ENCODE measurements at places on chromosomes 7 and 10.
A peak's percentile ranks its signal among the peaks of the same experiment; 100 is the strongest.

GRCh38 chr10:73018632-73019031 lies 64.0 kb upstream of the PLA2G12B start:
- DNase-seq, result no peak

DNA sequence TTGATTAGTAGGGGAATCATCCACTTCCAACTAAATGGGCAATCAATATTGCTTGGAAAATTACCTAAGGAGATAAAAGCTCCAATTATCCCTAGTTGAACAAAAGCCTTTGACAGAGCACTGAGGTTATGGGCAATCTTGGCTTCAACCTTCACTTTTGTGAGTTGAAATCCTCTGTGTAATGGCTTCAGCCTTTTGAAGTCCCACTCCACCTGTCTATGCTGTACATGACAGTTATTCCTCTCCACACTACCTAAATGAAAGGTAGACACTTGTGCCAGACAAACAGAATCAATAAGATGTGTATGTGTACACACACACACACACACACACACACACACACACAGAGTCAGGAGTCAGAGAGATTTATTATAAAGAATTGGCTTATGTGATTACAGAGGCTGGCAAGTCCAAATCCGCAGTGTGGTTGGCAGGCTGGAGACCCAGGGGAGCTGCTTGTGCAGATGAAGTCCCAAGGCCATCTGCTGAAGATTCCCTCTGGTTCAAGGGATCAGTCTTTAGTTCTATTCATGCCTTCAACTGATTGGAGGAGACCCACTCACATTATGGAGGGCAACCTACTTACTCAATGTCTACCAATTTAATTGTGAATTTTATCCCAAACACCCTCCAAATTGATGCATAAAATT lies 164.8 kb upstream of the CDC14C start:
- no peak for DNase-seq

GRCh38 chr7:28413011-28413410 lies 693 bp downstream of the CREB5 start:
- DNase-seq, result no peak

DNA sequence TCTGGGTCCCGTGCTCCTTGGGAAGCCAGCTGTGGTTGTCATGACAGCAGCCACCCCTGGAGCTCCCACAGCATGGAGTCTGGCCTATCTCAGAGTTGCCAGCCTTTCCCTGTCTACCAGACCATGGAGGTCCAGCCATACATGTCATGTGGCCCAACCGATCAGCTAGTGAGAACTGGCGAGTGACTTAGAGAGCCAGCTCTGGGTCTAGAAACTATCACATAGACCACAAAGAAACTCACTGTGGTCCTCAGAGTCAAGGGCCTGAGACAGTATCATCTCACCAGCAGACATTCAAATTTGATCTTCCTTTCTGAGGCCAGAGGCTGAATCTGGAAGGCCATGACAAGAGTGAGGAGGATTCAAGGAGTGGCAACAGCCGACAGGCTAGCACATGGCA lies 223.3 kb upstream of the GPR26 start:
- no peak for DNase-seq

- no peak for DNase-seq
These were observed 36.0 kb downstream of the KCNH2 start for GRCh38 chr7:150942001-150942590.

DNA sequence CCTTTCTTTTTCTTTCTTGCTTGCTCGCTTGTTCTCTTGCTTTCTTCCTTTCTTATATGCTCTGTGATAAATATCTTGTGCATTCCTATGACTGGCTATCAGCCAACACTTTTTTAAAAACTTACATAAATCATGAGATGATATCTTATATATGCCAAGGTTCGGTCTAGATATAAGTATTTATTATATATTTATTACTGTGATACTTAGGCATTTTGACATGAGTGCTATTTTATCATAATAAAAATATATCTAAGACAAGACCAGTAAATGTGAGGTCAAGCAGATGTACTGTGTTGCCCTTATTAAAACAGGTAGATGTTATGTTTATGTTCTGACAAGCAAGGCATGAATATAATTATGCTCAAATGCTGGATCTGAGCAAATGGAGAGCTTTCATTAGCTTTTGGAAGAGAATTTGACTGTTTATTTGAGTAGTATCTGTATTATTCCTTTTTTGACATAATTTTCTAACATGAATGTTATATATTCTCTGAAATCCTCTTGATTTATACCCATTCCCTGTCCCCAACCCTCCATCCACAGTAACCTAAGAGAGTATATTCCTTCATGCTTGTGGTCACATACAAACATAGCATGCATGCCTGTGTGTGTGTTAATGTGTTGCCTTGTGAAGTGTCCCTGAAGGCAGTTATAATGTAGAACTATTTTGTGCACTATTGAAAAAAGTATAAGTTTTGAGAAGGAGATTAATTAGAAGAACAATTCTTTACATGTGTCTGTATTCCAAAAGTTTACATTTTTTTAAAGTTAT lies 158.0 kb downstream of the HDAC9 start:
- no peak for DNase-seq

GRCh38 chr7:105068886-105069285 lies 54.9 kb downstream of the KMT2E start:
- DNase-seq, result no peak

GRCh38 chr7:27154369-27154768 lies 2.0 kb upstream of the HOXA3 start:
- DNase-seq, result no peak

- DNase-seq, result no peak
These were observed at the start of gene FRMPD2 for GRCh38 chr10:48274636-48275035. TSS of gene FRMPD2 (minus strand) at chr10:48274696. CDS start at chr10:48274567, 129 bp downstream.

- DNase-seq, result peak; percentile 30
These were observed 25.9 kb downstream of the SFXN4 start for GRCh38 chr10:119139464-119140067.

GRCh38 chr10:128956149-128956548 lies 510.9 kb upstream of the MGMT start:
- DNase-seq, result no peak

GRCh38 chr7:104362756-104363155 lies 34.4 kb downstream of the LHFPL3 start:
- DNase-seq, result no peak

GRCh38 chr10:69952069-69952800 lies 100.4 kb upstream of the MACROH2A2 start:
- no peak for DNase-seq

DNA sequence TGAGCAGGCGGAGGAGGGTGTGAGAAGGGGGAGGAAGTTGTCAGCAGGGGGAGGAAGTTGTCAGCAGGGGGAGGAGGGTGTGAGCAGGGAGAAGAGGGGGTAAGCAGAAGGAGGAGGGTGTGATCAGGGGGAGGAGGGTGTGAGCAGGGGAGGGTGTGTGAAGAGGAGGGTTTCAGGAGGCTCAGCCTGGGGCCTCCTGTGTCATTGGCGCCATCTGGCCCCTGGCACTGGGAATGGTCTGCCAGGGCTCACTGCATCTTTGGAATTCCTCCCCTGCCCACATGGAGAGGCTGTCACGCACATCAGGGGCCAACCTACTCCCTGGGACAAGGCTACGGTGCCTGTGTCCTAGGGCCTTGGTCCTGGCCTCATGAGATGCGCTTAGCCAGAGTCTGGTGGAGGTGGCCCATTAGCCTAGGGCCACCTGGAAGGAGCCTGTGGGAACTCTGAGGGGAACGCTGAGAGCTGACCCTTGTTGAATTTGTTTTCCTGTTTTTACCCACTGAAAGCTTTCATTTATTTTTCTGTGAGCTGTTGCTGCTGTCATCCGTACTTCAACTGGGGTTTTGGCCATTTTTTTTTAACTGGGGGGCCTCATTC lies 18.0 kb downstream of the CAMK2B start:
- peak; percentile 51 for DNase-seq

DNA sequence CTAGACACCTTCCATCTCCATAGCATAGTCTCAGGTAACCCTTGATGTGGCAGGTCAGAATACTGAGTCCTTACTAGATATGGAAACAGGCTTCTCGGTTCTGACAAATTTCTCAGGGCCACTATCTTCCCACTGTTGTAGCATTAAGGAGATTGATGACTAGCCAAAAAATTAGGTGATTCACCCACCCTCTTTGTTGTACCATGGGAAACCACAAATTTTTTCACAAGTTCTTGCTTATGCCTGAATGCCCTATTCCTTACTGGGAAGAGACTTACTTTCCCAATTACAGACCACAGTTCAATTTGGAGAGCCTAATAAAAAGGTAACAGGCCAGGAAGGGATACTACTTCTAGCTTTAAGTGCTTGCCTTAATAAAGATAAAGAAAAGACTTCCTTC lies 948.8 kb downstream of the GRM8 start:
- no peak for DNase-seq

DNA sequence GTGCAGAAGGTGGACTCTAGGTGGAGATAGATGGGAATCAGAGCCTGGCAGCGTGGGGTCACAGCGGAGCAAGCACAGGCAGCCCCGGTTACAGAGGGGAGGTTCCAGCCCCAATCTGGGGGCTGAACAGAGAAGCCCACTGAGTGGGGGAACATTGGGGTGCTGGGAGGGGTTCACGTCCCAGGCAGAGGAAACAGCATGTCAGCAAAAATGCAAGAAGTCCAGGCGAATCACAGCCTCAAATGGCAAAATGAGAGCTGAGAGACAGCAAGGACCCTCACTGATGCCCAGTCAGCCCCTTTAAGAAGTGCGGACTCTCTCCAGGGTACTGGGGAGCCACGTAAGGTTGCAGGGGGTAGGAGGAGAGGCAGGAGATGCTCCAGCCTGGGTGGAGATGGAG lies 62.0 kb downstream of the ELFN1 start:
- no peak for DNase-seq

- no peak for DNase-seq
These were observed 480.7 kb downstream of the SORCS3 start for GRCh38 chr10:105121743-105122142.

GRCh38 chr7:40202851-40203250 lies 68.0 kb downstream of the SUGCT start:
- no peak for DNase-seq

GRCh38 chr10:16652154-16652553 lies 130.5 kb upstream of the C1QL3 start:
- no peak for DNase-seq

GRCh38 chr7:31690935-31691334 lies 3.9 kb downstream of the PPP1R17 start:
- DNase-seq, result no peak

DNA sequence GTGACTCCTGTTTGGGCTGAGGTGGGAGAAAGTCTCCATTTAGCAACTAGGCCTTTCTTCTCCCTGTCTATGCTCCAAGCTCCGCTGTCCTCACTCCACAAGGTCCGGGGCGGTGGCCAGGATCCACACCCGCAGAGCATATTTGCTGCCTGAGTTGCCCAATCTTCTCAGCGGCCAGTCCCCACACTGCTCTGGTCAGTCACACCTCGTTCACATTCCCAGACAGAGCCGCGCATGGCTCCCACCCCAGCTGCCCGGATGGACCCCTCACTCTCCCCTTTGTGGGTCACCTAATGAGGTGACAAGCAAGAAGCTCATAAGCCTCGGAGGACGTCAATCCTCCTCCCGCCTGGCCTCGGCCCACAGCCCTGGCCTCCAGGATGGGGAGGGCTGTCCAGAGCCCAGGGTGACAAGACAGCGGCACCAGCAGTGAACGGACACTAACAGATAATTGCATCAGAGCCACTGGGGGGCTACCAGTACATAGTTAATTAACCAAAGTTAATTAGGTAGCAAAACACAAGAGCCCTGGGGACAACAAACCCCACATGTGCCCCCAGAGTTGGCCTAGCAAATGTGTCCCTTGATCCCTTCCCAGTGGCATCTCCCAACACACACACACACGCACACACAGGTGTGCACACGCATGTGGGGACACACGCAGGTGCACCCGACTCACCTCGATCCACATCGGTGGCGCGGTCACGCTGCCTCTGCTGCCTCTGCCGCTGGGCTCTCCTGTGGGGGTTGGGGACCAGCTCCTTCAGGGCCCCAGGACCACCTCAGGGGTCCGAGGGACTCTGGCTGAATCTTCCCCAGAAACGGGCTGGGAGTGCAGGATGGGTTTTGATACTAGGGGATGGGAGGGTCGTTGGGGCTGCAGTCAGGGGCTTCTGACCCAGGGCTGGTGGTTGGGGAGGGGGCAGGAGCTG lies 11.8 kb downstream of the EPHA1 start:
- no peak for DNase-seq

- no peak for DNase-seq
These were observed 321.8 kb downstream of the DPP6 start for GRCh38 chr7:154373956-154374355.

DNA sequence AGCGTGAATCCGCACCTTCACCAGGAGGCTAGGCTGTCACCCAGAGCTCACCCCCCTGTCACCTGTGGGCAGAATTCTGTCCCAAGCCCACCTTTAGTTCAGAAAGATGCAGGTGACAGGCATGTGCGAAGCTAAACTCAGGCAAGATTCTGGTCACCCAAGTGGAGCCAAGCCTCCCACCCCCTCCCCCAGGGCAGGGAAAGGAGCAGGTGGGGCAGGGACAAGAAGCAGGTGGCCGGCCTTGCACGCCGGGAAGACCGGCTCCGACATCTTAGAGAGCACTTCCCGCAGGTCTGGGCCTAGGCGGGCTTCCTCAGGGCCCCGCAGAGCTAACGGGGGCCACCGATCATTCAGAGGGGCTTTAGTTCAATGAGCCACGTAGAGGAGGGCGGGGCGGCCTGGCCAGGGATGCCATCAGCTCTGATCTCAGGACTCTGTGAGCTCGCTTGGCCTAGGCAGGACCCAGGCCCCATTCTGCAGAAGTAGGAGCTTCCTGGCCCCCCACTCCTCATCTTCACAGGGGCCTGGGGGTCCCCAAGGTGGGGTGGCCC lies 19.9 kb downstream of the UNCX start:
- DNase-seq, result no peak

DNA sequence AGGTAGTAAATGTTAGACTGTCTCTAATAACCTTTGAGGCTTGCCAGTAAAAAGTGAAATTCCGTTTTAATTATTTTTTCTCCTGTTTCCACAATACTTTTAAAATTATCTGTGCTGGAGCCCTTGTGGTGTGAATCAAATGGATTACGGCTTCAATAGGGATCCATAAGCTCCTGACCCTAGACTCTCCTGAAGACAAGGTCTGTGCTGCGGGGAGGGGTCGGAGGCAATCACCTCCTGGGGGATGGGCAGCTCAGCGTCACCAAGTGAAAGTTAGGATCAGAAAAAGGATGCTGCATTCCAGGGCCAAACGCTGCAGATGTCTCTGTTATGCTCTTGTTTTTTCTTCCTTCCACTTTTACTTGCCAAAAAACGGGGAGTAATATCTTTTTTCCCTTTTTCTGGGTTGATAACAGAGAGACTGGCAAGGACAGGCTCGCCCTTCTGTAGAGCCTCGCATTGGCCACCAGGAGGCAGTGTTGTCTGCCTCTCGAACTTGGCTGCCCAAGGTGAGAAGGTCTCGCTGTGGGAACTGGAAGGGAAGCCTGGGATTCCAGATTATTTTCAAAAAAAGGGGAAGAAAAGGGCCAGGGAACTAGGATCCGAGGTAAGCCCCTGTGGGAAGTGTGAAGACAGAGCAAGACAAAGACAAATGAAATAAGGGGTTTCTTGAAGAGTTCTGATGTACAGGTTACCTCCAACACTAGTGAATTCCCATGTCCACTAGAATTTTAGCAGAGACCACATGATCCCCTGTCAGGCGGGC lies 621.9 kb downstream of the ACTR3B start:
- no peak for DNase-seq

- DNase-seq, result peak; percentile 92
These were observed 54.8 kb downstream of the DAGLB start for GRCh38 chr7:6392712-6393666.

GRCh38 chr7:25171516-25171915 lies 46.5 kb upstream of the CYCS start:
- no peak for DNase-seq

Measured in SJSA1 (cell line).